ENCODE measurements at places on chromosomes 4 and X.
A peak's percentile ranks its signal among the peaks of the same experiment; 100 is the strongest.

DNA sequence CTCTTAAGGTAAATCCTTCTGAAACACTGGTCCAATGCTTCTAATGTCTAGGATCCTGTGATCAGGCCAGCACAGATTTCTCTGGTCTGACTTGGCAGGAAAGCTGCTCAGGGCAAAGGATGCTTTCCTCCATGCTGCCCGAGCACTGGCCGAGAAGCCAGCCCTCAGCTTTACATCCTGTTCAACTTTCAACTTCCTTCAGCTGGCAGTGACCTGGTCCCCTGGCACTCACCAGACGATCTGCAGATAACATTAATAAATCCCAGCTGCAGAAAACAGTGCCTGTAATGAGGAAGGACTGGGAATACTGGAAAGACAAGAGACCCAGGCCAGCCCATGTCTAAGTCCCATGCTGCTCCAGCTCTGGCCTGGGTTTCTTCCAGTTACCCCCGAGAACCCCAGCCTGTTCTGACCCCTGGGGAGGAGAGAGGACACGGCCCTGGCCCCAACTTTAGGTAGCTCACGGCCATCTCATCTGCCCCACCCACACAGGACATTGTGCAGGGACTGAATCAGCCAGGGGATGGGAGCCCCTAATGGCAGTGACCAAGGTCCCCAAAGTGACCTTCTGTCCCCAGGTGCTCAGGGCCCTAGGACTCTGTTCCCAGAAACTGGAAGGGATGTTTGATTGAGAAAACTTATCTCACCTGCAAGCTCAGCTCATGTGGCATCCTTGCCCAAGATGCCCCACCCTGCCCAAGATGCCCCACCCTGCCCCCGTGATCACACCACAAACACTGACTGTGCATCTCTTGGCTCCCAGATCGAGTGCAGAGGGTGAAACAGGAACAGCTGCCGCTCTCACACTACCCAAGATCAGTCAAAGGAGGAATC, 28.0 kb downstream of the JAKMIP1 start:
- peak; percentile 25 for DNase-seq

GRCh38 chr4:150816491-150816890, 198.6 kb downstream of the LRBA start:
- DNase-seq: no peak

- DNase-seq: no peak
Observed at GRCh38 chrX:84118769-84119168, 69.2 kb downstream of the RPS6KA6 start.

DNA sequence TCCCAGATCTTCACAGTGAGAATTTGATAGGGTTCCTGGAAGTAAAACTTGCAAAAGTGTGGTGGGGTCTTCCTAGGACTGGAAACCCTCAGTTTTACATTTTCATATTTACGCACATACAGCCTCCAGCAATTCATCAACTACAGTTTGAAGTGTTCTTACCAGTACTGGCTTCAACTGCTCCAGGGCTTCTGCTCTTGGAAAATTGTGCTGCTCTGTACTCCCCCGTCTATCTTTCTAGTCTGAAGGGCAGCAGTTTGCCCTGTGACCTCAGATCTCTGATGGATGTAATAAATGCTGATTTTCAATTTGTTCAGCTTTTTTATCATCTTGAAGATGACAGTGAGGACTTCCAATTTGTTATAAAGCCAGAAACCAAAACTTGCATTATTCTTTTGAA, 458.9 kb upstream of the FSTL5 start:
- DNase-seq: no peak

- DNase-seq: no peak
Observed at GRCh38 chr4:28001698-28002097, 1141.1 kb downstream of the STIM2 start.

GRCh38 chr4:129438456-129438981, 342.6 kb downstream of the C4orf33 start:
- no peak for DNase-seq

DNA sequence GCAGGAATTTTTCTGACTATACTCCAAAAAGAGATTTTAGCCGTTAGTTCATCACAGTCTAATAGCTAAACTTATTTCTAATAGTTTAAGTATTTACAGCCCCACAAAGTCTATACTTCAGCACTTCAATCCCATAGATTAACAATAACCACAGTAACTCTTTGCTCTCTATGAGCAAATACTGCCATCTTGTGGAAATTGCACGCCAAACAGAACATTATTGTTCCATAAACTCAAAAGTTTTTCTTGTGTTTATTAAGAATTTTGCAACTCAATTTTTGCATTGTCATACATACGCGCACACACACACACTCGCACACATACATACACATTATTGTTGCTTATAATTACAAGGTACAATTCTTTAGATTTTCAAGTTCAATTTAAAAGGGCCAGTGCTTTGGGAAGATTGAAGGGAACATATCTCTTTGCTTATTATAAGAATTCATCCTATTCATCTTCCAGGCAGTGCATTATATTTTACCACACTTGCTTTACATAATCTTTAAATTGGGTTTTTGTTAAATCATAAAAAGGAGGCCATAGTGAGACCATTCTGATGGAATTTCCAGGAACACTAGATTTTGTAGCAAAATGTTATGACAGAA, 63.8 kb upstream of the ATOH1 start:
- no peak for DNase-seq

GRCh38 chr4:67071641-67072040, 473.7 kb downstream of the CENPC start:
- DNase-seq: no peak

DNA sequence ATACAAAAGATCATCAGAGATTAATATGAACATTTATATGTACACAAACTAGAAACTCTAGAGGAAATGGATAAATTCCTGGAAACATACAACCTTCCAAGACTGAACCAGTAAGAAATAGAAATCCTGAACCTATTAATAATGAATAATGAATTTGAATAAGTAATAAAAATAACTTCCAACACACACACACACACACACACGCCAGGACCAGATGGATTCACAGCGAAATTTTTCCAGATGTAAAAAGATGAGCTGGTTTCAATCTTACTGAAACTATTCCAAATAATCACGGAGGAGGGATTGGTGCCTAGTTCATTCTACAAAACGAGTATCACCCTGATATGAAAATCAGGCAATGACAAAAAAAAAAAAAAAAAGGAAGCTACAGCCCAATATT, 1095.0 kb downstream of the FAT4 start:
- no peak for DNase-seq

DNA sequence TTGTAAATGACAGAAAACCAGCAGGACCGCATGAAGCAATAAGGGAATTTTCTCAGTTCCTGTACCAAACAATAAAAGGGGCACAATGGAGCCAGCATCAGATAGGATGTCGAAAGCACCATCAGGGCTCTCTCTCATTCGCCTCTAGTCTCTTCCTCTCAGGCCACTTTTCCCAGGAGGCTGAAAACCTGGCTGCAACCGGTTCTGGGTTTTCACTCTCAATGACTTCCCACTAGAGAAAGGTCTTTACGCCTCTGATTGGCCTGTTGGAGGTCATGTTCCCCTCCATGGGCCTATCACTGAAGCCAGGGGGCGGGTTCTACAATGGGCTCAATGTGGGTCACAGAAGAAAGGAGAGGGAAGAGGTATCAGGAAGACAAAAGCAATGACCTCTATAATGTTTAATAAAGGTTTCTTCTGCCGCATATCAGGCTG, 29.3 kb downstream of the ZNF827 start:
- DNase-seq: no peak

- no peak for DNase-seq
Observed at GRCh38 chrX:148915474-148915873, 415.1 kb downstream of the AFF2 start.

- DNase-seq: no peak
Observed at GRCh38 chr4:78092850-78093249, 35.7 kb downstream of the FRAS1 start.

DNA sequence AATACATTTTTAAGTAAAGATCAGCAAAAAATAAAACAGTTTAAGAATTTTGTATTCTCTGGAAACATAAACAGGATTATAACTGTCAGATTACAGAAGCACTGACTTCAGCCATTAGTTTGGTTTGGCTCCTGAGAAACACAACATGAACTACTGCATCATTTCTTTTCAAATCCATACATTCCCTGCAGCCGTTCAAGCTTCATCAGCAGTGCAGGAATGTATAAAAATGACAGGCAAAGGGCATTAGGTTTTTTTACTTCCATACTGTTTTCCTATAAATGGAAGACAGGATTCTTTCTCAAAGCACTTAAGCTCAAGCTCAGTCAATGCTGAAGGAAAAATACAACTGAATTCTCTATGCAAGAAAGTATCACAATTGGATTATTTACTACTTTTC, 4.2 kb upstream of the MAB21L2 start:
- no peak for DNase-seq

DNA sequence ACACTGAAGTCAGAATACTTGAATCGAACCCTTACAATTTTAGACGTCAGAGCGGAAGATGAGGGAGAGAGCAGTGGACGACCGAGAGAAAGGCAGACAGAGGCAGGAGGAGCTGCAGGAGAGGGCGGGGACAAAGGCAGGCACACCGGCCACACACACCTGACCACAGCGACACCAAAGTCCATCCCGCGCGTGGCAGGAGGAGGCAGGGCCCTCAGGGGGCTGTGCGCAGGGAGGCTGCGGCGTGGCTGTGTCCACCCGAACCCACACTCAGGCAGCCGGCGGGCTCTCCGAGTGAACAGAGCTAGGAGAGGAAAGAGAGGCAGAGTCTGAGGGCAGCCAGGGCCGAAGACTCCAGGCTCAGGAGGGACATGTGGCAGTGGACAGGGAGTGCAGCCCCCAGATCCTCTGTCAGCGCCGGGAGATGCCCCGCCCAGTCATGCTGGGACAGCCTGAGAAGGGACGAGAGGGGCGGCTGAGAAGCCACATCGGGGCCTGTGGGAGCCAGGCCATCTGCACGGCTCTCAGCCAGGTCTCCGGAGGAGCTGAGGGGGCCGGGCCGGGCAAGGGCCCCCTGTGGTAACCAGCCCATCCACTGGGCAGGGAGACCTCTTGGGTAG, 20.1 kb downstream of the GAK start:
- no peak for DNase-seq

DNA sequence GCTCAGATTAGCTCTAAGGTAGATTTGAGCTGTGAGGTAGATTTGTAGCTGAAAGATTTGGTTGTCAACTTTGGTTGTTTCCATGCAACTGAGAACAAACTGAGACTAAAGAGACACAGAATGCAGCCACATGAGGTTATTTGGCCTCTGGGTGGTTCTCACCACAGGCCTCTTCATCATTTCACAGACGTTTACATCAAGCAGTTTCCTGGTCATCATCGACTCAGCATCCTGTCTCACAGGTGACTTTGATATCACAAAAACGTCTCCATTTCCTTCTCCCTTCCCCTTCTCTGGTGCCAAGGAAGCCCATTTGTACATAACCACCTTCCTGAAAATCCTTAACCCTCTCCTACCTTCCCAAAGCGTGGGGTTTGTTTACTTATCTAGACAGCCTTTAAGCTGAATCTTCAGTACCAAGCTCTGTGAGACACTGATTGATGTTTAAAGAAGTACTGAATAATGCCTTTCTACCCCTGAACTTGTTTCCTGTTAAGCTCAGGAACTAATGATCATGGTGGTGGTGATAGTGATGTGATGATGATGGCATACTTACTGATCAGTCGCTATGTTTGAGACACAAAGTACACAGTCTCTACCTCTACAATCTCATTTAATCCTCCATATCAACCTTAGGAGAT, 81.9 kb downstream of the FAM114A1 start:
- DNase-seq: peak; percentile 85

GRCh38 chr4:7031558-7032449, 11.4 kb upstream of the TADA2B start:
- no peak for DNase-seq

DNA sequence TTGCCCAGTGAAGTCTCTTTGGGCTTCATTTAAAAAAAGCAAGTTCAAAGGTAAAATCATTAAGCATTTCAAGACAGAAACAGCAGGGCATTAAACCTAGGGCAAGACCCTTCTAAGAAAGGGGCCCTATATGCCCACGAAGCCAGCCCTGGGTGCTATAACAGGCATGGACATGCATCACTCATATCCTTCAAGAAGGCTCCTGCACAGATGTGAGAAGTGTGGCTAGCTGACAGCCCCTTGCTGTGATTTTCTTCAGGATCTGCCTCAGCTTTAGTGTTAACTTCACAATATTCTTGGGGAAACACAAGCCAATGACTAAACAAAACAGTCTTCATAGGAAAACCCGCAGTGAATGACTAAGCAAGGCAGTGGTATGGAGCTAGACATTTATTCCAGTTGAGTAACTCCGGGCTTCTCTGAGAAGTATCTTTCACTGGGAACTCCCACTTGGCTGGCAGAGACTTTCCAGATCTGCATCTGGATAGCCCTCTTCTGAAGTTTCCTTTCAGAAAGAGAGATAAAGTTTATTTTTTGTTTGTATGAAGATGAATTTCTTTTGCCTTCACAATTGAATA, 11.9 kb upstream of the MAOA start:
- DNase-seq: no peak

DNA sequence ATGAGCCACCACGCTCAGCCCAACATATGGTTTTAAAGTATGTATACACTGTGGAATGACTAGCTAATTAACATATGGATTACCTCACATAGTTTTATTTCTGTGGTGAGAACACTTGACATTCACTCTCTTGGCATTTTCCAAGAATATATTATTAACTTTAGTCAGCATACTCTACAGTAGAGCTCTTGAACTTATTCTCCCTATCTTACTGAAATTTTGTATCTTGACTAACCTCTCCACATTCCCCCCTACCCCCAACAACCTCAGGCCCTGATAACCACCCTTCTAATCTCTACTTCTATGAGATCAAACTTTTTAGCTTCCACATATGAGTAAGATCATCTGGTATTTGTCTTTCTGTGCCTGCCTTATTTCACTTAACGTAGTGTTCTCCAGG, 38.6 kb upstream of the AGA start:
- no peak for DNase-seq

- DNase-seq: no peak
Observed at GRCh38 chrX:23012162-23012561, 12.4 kb downstream of the DDX53 start.

- DNase-seq: no peak
Observed at GRCh38 chrX:106611317-106611678, 480 bp upstream of the RADX start.

- DNase-seq: peak; percentile 43
Observed at GRCh38 chr4:3346146-3346545, 53.3 kb downstream of the RGS12 start.

- no peak for DNase-seq
Observed at GRCh38 chr4:129236351-129236750, 140.4 kb downstream of the C4orf33 start.

DNA sequence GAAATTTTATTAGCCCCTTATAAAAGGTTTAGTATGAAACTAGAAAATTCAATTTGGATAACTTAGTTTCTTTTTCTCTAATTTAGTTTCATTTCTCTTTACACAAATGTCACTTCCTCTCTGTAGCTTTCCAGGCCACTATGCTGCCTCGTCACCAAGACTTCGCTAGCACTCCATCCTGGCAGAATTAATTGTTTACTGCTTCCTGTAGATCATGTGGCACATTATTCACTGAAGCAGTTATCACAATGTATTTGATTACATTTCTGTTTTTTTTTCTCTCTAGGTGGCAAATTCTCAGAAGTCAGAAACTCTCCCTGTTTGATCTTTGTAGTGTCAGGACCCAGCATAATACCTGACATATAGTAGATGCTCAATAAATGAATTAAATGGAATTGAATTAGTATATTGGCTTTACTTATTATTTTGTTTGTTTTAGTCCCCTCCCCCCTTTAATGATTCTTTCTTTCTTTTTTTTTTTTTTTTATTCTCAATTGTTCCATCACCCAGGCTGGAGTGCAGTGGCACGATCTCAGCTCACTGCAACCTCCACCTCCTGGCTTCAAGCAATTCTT, 9.3 kb upstream of the SAT1 start:
- peak; percentile 69 for DNase-seq

GRCh38 chr4:96260064-96260682, 420.3 kb downstream of the PDHA2 start:
- DNase-seq: no peak
